ENCODE measurements at places on chromosomes 3 and 15. TPM values are rescaled to one million over a fixed set of nuclear protein-coding genes. Genes with fewer than 3 reads are reported as not detected.

GRCh38 chr3:174318181-174318580 is 541.0 kb upstream of the NAALADL2 start:
- no peak for DNase-seq
- no peaks in the 10 kb centered on the region for H3K36me3 ChIP-seq
- H3K27me3 ChIP-seq, result no peaks in the 10 kb centered on the region
- no peak overlapping the region for H3K4me3 ChIP-seq
- no peak overlapping the region for H3K27ac ChIP-seq

- H3K27ac ChIP-seq, result no peak overlapping the region
- no peaks in the 10 kb centered on the region for H3K27me3 ChIP-seq
- no peak for DNase-seq
- no peaks in the 10 kb centered on the region for H3K4me1 ChIP-seq
These were observed 14.2 kb downstream of the RAB6B start for GRCh38 chr3:133881492-133881891.

- DNase-seq, result no peak
- H3K4me1 ChIP-seq, result no peaks in the 10 kb centered on the region
- H3K27me3 ChIP-seq, result no peaks in the 10 kb centered on the region
- no peak overlapping the region for H3K27ac ChIP-seq
- H3K4me3 ChIP-seq, result no peak overlapping the region
These were observed 480.1 kb upstream of the SGO1 start for GRCh38 chr3:20666091-20666490.

- H3K27ac ChIP-seq, result no peak overlapping the region
- H3K27me3 ChIP-seq, result no peaks in the 10 kb centered on the region
- no peak for DNase-seq
- H3K4me3 ChIP-seq, result no peak overlapping the region
- no peaks in the 10 kb centered on the region for H3K4me1 ChIP-seq
These were observed 172.7 kb downstream of the SYNPR start for GRCh38 chr3:63450634-63451363.

- no peaks in the 10 kb centered on the region for H3K4me1 ChIP-seq
- H3K36me3 ChIP-seq, result peaks cover 79% of the 10 kb centered on the region
- H3K27ac ChIP-seq, result no peak overlapping the region
- DNase-seq, result no peak
These were observed 35.3 kb downstream of the MKRN2 start for GRCh38 chr3:12591997-12592715.

GRCh38 chr3:159941038-159942000 is 47.3 kb upstream of the IL12A start:
- H3K27me3 ChIP-seq, result no peaks in the 10 kb centered on the region
- no peak for DNase-seq
- no peak overlapping the region for H3K4me3 ChIP-seq
- H3K4me1 ChIP-seq, result no peaks in the 10 kb centered on the region
- H3K36me3 ChIP-seq, result no peaks in the 10 kb centered on the region

GRCh38 chr3:41932464-41932863 is 29.4 kb downstream of the ULK4 start:
- H3K27me3 ChIP-seq, result no peaks in the 10 kb centered on the region
- no peak overlapping the region for H3K27ac ChIP-seq
- no peak overlapping the region for H3K4me3 ChIP-seq
- DNase-seq, result no peak
- no peaks in the 10 kb centered on the region for H3K4me1 ChIP-seq

- no peaks in the 10 kb centered on the region for H3K4me1 ChIP-seq
- no peak for DNase-seq
- H3K4me3 ChIP-seq, result no peak overlapping the region
- H3K27me3 ChIP-seq, result no peaks in the 10 kb centered on the region
- H3K36me3 ChIP-seq, result no peaks in the 10 kb centered on the region
- H3K27ac ChIP-seq, result no peak overlapping the region
These were observed 115.9 kb downstream of the TOP2B start for GRCh38 chr3:25548836-25549235.

DNA sequence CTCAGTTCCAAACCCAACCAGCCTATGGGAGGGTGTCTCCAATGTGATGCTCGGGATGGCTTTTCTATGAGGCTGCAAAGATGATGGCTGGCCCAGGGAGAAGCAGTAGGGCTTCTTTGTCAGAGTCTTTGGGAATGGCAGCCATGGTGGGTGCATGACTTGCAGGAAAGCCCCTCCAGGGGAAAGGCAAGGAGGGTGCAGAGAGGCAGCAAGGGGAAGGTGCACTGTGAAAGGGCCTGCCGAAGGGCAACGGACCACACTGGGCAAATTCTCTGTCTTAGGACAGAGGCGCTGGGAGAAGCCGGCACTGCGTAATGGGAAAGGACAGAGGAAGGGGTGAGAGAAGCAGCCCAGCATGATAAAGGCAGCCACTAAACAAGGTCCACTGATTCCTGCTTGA is 302.8 kb upstream of the LYSMD4 start:
- H3K27me3 ChIP-seq, result no peaks in the 10 kb centered on the region
- H3K4me3 ChIP-seq, result no peak overlapping the region
- H3K4me1 ChIP-seq, result no peaks in the 10 kb centered on the region

DNA sequence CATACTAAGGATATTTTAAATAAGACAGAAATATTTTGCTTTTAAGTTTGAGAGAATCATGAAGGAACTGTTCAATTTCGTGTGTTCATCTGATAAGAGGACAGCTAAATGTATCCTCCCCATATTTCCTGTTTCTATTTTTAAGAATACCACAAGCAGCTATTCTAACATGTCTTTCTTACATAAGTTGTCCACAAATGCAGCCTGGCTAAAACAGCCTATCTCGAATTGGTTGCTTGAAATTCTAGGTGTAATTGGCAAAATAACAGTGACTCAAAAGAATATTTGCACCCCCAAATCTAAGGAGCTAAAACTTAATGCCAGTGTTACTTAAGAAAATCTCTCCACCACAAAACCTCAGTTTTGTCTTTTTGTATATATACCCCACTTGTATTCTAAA is 35.0 kb downstream of the BTLA start:
- H3K4me1 ChIP-seq, result peaks cover 17% of the 10 kb centered on the region
- peak; percentile 41 for DNase-seq
- no peak overlapping the region for H3K4me3 ChIP-seq
- H3K27me3 ChIP-seq, result no peaks in the 10 kb centered on the region

DNA sequence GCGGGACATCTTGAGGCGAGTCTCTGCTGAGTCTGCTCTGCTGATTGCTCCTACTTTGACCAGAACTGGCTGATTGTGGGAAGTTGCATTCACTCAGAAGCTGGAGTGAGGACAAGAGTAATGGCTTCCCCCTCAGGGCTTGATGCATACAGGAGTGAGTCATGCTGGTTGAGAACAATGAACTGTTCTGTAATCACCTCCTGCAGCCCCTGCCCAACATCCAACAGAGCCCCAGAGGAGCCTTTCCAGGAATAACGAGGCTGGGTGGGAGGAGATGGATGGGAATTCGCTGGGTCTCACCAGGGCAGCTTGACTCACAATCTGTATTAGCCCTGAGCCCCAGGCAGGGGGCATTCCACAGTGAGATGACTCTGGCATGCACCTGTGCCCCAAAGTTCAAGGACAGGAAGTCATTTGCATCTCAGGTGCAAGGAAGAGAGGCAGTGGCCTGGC is 85.0 kb downstream of the RAB11A start:
- no peak for DNase-seq
- no peaks in the 10 kb centered on the region for H3K36me3 ChIP-seq
- H3K27me3 ChIP-seq, result no peaks in the 10 kb centered on the region
- H3K4me3 ChIP-seq, result no peak overlapping the region
- H3K4me1 ChIP-seq, result no peaks in the 10 kb centered on the region
- H3K27ac ChIP-seq, result no peak overlapping the region

WDR93 gene
- total RNA-seq, result 0.09 TPM

VPS33B gene
- 8.7 TPM for total RNA-seq

CACNA1D gene
- 0.66 TPM for total RNA-seq

ZNF662 gene
- total RNA-seq, result 2.8 TPM

SLCO2A1 gene
- 1.5 TPM for total RNA-seq

GDPGP1 gene
- total RNA-seq, result 2.5 TPM

FANCI gene
- 55.1 TPM for total RNA-seq
